ENCODE measurements at places on chromosomes 11 and 22.

- peak; percentile 9 for DNase-seq
Measured at GRCh38 chr11:68037411-68038225, 1.2 kb upstream of the TCIRG1 start.

DNA sequence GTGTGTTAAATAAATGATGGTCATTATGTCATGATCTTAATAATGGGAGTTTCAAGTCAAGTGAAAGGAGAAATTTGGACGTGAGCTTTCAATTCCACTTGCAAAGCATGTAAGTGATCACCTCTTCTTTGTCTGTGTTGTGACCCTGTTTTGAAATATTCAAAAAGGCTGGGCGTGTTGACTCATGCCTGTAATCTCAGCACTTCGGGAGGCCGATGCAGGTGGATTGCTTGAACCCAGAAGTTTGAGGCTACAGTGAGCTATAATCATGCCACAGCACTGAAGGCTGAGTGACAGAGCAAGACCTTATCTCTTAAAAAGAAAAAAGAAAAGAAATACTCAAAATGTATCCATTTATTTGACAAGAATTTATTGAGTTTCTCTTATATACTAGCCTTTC lies 32.9 kb upstream of the EED start:
- no peak for DNase-seq

GRCh38 chr22:30662040-30662439 lies 5.6 kb downstream of the DUSP18 start:
- DNase-seq: no peak

DNA sequence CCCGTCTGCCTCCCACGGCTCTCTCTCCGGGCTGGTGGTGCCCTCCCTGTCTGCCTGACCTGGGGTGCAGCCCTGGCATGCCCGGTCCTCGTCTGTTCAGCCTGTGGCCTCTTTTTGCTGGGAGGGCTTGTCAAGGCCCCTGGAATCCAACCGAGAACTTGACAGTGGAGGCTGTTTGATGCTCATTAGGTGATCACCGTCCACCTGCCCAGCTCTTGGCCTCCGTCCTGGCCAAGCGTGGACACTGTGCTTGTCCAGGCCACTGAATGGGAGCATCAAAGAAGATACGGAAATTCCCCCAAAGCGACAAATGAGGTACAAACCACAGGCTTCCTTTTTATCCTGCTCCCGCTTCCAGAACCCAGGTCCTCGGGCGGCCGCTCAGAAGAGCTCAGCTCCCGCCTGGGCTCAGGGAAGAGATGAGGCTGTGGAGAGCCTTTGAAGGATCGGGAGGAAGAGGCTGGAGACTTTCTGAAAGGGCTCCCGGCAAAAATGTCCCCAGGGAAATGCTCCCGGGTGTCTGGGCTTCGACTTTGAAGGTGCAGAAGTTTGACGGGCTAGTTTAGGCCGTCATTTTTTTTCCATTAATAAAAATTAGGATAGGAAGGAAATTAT lies 1273.9 kb downstream of the BRD1 start:
- no peak for DNase-seq

- DNase-seq: peak; percentile 40
Measured at GRCh38 chr11:75524665-75525432, 892 bp downstream of the GDPD5 start.

- no peak for DNase-seq
Measured at GRCh38 chr11:42812361-42812760, 499.4 kb upstream of the API5 start.

DNA sequence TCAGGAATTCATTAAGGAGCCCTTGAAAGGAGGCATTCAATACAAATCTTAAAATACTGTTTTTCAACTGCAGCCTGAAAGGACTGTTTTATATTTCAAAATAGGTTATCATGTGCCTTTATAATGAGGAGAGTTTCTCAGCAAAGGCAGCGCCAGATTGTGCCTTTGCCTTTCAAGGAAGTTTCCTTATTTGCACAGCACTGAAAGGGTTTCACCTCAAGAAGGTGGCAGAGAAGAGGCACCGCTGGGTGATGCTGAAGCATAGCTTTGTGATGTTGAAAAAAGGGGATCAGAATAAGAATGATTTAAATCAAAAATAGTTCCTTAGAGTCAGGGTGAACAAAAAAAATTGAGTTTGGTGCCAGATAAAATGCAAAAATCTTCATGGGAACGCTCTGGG lies 601.0 kb upstream of the KIRREL3 start:
- no peak for DNase-seq

All from CD4-positive, alpha-beta T cell treated with Interleukin-17A for 1 hour (primary cell).